Body of pancreas (tissue), 4 donors: ENCODE measurements at places on chromosomes 6 and 20.

DNA sequence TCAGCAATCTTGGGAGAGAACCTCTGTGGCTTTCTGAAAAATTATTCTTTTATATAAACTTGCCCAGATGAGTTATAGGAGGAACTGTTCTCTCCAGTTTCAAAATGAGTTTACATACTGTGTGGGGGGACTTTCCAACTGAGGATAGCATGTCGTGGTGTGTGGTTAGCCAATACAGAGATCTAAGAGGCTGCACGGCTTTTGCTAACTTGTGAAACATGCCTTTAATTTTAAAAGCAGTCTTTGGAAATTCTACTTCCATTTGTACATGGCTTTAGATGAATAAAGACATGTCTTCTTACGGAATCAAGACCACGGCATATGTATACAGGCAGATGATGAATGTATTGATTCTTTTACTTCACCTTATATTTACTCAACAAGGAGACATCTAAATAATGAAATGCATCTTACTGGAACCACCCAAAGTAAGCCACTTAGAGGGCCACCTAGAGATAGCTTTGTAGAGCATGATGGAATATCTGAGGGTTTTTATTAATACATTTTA lies 39.8 kb downstream of the HIVEP1 start:
- DNase-seq: no peak

- no peak for DNase-seq
Observed at GRCh38 chr6:142985281-142985680, 40.3 kb upstream of the HIVEP2 start.

DNA sequence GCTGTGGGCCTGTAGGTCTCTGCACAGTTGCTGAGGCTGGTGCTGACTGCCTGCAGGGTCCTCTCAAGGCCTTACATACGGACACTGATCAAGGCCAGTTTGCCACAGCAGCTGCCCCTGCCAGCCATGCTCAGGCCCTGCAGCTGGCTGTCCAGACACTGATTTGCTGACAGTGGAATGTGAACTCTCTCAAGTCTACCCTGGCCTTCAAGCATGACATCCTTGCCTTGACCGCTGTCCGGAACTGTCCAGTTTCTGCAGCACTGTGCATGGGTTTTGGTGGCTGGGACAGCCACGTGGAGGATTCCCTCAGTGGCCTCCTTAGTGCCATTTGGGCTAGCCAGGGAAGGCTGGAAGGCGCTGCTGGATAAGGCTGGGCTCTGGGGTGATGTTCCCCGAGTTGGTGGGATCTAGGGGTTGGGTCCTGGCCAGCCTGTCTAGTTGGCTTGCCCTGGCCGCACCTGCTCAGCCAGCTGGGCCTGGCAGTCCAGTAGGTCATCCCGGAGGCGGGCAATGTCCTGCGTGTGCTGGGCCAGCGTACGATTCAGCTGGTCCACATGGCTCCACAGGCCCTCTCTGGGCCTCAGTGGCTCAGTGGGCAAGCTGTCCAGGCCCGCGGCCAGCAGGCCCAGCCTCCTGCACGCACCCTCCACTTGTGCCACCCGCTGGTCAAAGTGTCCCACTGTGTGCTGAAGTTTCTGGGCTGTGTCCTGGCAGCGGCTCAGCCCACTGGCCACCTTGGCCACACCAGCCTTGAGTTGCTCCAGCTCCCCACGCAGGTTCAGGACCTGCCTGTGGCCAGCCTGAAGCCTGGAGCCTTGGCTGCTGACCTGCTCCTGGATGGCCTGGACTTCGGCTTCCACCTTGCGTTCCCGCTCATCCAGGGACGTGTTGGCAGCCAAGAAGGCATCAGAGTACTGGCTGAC lies 5.5 kb downstream of the EMILIN3 start:
- no peak for DNase-seq

DNA sequence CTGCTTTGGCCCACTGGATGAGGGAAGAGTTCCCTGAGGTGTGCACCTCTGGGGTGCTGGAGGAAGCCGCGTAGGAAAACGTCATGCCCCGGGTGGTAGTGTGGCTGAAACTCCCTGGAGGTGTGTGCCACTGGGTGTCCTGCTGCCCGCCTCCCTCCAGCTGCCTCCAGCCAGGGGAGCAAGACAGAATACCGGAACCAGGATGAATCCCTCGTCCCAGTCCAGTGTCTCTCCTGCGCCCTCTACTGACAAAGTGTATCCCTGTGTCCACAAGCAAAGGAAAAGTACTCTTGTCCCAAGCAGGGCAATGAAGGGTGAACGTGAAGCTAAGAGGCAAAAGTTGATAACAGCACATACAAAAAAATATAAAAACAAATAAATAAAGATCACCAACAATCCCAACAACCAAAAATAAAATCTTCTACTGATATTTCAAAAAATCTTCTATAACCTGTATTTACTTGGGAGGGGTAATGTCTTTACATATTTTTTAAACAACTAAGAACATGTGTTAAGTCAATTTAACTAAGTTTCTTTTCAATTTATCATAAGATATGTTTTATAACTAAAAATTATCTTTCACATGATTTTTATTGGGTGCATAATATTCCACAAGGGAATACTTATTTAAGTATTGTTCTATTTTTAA lies 437.6 kb downstream of the MAFB start:
- no peak for DNase-seq

GRCh38 chr6:47047479-47048407 lies 5.6 kb upstream of the ADGRF1 start:
- DNase-seq: peak; percentile 64

GRCh38 chr6:33993653-33994471 lies 152.0 kb downstream of the GRM4 start:
- no peak for DNase-seq

GRCh38 chr6:163841733-163842132 lies 427.2 kb downstream of the QKI start:
- no peak for DNase-seq

DNA sequence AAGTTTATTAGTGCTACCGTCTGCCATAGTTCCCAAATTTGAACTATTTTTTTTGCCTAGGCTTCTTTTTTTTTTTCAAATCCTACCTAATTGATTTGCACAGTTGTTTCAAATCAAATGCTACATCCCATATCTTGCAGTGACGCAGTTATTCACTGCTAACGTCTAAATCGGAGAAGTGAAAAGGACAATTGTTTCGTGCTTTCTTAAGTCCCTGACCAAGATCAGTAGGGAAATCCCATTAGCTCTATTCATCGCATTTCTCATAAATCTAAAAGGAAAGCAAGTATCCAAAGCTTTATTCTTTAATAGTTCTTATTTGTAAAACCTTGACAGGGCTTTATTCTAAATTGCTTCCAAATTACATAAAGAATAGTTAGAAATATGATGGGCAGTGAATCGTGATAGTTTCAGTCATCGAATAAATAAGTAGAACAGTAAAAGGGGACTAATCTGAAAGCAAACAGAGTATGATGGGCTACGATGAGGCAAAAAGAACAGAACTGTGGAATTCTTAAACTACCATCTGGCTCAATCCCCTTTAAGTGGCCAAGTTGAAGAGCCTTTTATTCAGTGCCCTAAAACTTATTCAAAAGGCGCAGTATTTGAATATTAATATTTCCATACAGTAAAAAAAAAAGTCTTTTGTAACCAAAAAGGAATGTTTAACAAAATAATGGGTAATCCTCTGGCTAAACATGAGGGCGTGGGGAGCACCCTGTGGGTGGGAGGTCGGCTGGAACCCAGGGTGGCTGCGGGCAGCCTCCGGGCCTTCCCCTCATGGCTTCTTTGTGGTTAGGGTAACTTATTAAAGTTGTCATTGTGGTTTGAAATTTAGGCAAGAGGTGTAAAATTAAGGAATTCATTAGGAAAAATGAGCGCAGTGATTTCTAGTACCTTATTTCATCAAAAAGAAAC lies 3.0 kb upstream of the ARID1B start:
- DNase-seq: no peak

GRCh38 chr6:5749016-5749650 lies 257.6 kb downstream of the NRN1 start:
- DNase-seq: no peak

DNA sequence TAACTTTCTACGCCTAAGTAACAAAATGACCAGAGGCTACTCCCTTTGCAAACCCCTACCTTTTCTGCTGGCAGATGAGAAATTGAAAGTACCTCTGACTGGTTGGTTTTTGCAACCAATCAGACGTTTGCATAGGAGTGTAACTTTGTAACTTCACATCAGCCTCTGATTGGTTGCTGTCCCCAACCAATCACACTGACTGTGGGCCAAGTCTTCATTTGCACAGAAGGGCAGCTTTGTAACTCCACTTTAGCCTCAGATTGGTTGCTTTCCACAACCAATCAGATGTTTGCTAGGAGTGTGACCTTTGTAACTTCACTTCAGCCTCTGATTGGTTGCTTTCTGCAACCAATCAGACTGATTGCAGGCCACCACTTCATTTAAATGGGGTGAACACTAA lies 89.1 kb downstream of the ME1 start:
- DNase-seq: no peak

GRCh38 chr20:973785-974194 lies 28.3 kb downstream of the RSPO4 start:
- DNase-seq: no peak

DNA sequence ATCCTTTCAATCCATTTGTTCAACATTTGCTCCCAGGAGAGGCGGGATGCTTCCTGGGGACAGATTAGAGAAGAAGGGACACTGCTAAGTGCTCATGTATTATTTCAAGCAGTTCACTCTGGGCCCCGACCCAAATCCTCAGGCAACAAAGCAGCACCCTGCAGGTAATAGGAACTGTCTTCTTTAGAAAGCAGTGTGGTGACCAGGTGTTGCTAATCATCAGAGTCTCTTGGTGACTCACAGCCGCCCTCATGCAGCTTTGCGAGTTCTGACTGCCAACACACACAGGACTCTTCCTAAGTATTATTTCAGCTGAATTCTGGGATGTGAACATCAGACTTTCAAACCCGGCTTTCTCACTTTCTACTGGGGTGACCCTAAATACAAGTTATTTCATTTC lies 356.4 kb downstream of the PRKN start:
- DNase-seq: no peak

- DNase-seq: no peak
Observed at GRCh38 chr6:45614488-45615285, 237.0 kb upstream of the SUPT3H start.

GRCh38 chr6:162343936-162344645 lies 383.5 kb downstream of the PRKN start:
- DNase-seq: peak; percentile 55

GRCh38 chr20:41225091-41225490 lies 87.7 kb downstream of the PLCG1 start:
- no peak for DNase-seq

GRCh38 chr6:110399219-110400071 lies 15.9 kb downstream of the DDO start:
- DNase-seq: peak; percentile 10

- DNase-seq: peak; percentile 43
Observed at GRCh38 chr6:12504325-12504966, 212.1 kb upstream of the PHACTR1 start.

DNA sequence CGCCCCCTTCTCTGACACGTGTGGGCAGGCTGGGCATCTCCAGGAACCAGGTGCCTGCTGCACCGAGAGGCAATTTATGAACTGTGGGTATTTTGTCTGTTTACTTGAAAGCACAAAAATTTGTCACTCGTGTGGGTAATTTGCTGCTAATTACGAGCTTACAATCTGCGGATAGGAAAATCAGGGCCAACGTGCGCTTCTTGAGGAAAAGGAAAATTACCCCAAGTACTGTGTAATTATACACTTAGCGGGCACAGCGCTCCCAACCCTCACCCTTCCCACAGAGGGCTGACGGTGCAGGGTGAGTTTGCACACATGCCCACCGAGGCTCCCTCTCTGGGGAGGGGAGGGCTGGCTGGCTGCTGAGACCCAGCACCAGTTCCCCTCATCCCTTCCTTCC lies 25.3 kb upstream of the MDGA1 start:
- no peak for DNase-seq

DNA sequence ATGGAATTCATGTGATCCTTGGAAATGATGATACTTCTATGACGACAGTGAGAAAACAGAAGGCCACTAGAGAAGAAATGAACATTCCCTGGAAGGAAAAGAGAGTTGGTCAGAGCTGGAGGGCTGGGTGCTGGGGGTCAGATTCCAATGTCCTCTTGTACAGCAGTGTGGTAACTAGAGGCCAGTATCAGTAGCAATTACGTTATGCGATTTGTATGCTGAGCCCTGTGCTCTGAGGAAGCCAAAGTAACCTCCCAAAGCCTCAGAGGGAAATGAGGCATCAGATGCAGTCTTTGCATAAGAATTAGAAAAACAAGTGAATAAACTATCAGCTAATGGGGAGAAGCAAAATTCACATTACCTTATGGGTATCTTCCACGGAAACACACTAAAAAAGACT lies 65.5 kb upstream of the SLC4A11 start:
- no peak for DNase-seq
